ENCODE measurements at places on chromosomes 2 and 18.

DNA sequence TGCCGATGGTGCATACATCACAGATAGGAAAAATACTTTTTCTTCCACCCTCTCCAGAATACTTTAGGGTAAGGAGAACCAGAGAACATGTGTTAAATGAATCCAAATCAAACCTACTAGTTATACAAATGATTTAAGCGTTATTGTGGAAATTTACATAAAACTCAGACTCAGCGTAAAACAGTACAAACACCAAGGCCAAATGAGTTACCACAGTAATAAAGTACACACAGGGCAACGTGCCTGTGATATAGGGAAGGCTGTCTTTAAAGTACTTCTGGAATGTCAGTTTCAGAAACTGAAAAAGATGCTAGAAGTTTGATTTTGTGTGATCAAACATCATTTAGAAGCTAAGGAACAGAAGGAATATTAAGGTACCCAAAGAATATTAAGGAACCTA is 46.9 kb downstream of the PTPRM start:
- DNase-seq: no peak

- DNase-seq: no peak
Observed at GRCh38 chr2:162972383-162972782, 133.8 kb upstream of the KCNH7 start.

DNA sequence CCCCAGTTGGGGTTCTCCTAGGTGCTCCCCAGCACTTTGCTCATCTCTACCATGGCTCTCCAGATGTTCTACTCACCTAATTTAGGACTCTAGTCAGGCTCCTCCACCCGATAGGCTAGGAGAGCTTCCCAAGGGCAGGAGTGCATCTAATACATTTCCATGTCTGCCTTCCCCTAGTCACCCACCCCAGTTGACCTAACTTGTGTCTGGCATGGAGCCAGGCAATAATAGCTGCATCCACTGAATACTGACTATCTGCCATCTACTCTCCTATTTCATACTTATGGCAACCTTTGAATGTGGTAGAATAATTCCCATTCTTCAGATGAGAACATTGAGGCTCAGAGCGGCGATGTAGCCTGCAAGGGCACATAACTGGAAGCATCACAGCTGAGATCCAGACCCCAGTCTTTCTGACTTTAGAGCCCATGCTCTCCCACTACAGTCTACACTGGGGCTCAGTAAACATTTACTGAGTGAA is 71.8 kb upstream of the YWHAQ start:
- no peak for DNase-seq

- DNase-seq: no peak
Observed at GRCh38 chr2:38978908-38979307, 89.2 kb downstream of the ARHGEF33 start.

- no peak for DNase-seq
Observed at GRCh38 chr2:42118754-42119569, 50.2 kb upstream of the EML4 start.

DNA sequence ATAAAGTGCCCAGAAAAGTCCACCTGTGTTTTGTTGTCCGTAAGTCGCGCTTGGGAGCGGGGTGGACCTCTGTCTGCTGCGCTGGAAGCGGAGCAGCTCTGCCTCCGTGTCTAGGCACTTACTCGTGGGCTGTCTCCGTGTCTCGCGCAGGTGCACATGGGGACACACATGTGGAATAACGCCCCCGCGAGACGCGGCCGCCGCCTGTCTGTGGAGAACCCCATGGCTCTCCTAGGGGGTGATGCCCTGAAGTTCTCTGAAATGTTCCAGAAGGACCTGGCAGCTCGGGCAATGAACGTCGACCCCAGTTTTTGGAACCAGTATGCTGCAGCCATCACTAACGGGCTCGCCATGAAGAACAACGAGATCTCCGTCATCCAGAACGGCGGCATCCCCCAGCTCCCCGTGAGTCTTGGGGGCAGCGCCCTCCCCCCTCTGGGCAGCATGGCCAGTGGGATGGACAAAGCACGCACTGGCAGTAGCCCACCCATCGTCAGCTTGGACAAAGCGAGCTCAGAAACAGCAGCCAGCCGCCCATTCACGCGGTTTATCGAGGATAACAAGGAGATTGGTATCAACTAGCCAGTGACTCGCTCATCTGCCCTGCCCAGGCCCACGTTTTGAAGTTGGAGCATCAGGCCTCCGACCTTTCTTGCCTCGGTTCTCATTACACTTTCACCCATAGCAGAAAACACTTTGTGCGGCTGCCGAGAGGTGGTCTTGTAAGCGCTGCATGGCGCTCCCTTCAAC is 17.3 kb downstream of the SALL3 start:
- no peak for DNase-seq

DNA sequence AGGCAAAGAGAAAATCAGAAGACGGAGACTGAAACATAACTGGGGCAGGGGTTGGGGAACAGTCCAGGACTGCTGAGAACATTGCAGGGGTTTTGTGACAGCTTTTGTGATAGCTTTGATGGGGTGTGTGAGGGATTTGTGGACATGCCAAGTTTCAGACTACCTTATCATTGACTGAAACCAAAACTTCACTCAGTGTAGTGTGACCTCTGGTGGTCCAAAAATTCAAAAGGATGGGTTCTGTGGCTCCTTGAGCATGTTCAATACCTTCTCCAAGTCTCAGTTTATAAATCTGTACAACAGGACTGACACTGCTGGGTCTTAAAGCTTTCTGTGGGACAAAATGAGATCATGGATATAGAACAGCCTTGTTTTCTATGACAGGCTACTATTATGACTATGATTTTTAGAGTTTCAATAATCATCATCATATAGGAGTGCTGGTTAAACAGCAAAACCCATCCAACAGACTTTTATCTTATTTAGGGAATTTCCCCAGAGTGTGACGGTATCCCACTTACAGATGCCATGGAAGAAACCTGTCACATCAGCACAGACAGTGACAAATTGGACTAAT is 259.2 kb upstream of the SLC14A2 start:
- no peak for DNase-seq

GRCh38 chr2:192072261-192072660 is 122.5 kb downstream of the TMEFF2 start:
- DNase-seq: no peak

GRCh38 chr2:44691174-44691785 is 250.2 kb upstream of the SIX3 start:
- no peak for DNase-seq

GRCh38 chr2:4420032-4420431 is 716.7 kb downstream of the DCDC2C start:
- no peak for DNase-seq

GRCh38 chr2:2142345-2142744 is 188.7 kb downstream of the MYT1L start:
- DNase-seq: no peak

DNA sequence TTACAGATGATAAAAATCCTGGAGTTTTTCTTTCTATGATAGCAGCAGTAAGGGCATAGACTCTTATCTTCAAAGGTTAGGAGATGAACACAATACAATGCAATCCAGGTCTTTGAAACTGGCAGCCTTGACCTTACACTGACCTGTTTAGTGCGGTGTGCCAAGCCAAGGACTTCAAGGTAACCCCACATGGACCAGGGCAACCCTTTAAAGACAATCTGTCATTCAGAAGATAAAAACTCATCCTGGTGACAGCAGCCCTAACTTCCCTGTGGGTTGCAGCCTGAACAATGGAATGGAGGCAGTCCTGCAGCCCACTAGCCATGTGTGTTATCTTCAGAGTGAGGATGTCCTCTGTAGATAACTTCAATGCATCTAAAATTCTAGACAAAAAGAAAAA is 78.1 kb downstream of the RTTN start:
- DNase-seq: no peak

- no peak for DNase-seq
Observed at GRCh38 chr2:27627963-27628766, 647 bp downstream of the CCDC121 start.

- no peak for DNase-seq
Observed at GRCh38 chr2:26982102-26982742, 11.8 kb downstream of the MAPRE3 start.

DNA sequence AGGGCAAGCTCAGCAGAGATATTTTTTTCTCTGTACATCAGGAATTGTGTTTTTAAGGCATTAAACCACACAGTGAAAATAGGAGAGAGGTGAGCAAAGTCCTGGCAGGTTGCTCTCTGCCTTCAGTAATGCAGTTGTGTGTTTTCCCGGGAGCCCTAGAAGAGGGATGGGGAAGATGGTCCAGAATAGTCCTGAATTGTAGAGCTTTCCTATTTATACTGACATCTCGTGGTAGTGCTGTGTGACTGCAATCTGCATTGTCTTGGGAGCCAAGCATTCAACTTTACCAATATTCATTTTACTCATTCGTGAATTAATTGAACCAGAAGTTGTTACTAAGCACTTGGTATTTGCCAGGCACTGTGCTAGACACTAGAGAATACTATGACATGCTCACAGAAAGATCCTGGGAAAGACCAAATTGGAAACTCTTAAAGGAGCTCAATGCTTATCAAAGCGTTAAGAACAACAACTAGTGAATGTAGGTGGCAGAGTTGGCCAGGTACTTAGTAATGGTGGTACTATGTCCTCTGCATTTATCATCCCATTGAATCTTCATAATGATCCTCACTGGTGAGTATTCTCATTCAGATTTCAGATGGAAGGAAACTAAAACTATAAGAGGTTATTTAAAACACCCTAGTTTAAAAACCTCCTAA is 214.6 kb downstream of the TRIB2 start:
- DNase-seq: no peak

GRCh38 chr18:35163014-35163539 is 77.8 kb upstream of the ZNF397 start:
- no peak for DNase-seq

- DNase-seq: no peak
Observed at GRCh38 chr18:78903436-78904178, 76.0 kb upstream of the SALL3 start.

GRCh38 chr2:9207641-9208311 is 1.2 kb downstream of the ASAP2 start:
- DNase-seq: no peak

GRCh38 chr2:176148751-176149421 is 2.5 kb upstream of the HOXD4 start:
- no peak for DNase-seq

- no peak for DNase-seq
Observed at GRCh38 chr2:197838036-197838435, 33.6 kb downstream of the PLCL1 start.

DNA sequence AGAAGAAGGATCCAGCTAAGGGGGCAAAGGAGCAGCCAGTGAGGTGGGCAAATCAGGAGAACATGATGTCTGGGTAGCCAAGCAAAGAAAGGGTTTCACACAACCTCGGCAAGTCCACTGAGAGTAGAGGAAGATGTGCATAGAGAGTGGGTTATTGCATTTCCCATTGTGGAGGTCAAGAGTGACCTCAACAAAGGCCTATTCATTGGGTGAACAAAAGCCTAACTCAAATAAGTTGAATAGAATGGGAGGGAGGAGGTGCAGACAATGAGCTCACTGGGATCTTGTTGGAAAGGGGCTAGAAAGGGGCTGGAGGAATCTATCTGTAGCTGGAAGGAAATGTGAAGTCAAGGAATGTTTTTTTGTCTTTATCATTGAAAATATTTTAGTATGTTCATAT is 14.0 kb upstream of the PDCL3 start:
- DNase-seq: no peak

All from activated T-helper 2 cell treated with anti-CD3 and anti-CD28 coated beads, Interferon-gamma antibody, Interleukin-2, Interleukin-4, amounts not matched to agents 10 μg/mL and 5 μg/mL and 100 μg/mL, durations not matched to agents 14 hours and 24 hours and 36 hours (primary cell).